ENCODE measurements at places on chromosomes 4 and X.

DNA sequence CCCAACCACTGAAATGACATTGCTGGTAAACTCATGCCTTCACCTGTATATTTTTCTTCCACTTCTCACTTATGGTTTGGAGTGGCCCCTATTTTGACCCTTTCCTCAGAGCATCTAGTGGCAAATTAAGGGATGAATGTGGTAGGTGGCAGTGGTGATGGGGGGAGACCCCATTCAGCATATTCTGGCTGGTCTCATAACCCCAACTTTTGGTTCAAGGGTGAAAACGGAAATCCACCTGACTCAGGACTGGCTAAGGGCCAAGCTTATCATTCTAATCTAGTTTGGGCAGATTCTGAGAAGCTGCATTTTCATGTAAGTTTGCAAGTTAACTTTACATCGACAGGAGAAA lies 47.0 kb upstream of the NSUN7 start:
- DNase-seq = no peak

DNA sequence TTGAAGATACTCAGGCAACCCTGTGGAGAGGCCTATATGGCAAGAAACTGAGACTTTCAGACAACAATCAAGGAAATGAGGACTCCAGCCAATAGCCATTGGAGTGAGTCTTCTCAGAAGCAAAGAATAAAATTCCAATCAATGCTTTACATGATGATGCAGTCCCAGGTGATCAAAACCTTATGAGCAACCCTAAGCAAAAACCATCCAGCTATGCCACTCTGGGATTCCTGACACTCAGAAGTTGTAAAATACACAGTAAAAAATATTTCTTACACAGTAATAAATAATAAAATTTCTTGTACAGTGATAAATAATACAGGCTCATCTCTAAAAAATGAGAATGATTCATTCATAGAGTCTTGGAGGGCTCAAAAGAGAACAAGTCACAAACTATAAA lies 150.6 kb downstream of the IL15 start:
- DNase-seq = no peak

GRCh38 chrX:134694333-134695322 lies 36.4 kb upstream of the PLAC1 start:
- no peak for DNase-seq

DNA sequence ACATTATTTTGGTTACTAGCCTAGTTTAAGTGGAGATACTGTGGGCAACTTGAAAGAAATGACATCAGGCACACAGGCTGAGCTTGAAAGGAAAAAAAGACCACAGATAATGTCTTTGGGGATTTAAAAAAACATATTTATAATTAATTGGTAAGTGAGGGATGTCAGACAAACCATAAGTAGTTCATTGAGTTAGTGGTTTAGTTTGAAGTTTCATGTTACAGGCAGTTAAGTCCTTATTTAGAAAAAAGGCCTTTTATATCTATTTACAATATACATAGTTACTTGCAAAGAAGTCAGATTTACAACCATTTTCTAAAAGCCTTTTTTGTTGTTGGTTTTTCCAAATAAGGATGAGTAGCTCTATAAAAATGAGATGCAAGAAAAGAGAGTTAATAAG lies 89.2 kb downstream of the CDS1 start:
- no peak for DNase-seq

- DNase-seq = no peak
These were observed 93.3 kb downstream of the CPZ start for GRCh38 chr4:8685831-8686230.

DNA sequence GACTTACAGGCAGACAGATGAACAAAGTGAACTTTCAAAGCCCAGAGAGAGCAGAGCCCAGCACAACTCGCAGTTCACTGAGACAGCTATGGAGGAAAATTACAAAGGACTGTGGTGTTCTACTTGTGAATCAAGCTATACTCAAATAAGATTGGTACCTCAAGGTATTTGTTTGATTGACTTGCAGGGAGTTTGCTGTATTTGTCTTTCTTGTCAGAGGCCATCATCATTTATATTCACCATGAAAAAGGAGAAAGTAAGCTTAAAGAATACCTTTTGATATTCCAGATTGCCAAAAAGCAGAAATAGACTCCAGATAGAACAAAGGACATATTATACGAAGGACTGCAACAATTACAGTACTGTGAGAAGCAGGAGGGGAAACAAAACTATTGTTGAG lies 1047.9 kb downstream of the RPA4 start:
- no peak for DNase-seq

DNA sequence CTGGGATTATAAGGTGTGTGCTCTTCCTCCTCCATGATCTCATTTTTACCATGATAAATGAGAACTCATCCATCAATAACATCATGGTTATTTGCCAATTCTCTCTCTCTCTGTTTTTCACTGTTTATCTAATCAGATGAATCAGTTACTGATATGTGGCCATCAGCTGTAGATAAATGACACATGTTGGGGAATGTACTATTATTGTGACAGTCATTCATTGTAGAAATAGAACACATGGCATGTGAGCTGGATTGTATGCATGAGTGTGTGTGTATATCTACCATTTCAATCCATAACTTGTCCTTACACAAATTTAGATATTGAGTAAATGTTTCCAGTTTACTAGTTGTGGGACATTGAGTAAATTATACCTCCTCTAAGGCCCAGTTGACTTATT lies 53.0 kb downstream of the OSTC start:
- no peak for DNase-seq

- DNase-seq = no peak
These were observed 83.3 kb downstream of the SNCA start for GRCh38 chr4:89753601-89754066.

GRCh38 chr4:68651932-68652331 lies 18.5 kb downstream of the UGT2B15 start:
- no peak for DNase-seq

- no peak for DNase-seq
These were observed at the start of gene SYTL4 for GRCh38 chrX:100731441-100732281. Gene SYTL4, minus strand, starts transcription at chrX:100732121. Its CDS starts 30,084 bp downstream, at chrX:100702037.

- no peak for DNase-seq
These were observed 116.6 kb downstream of the CPZ start for GRCh38 chr4:8709050-8709728.

GRCh38 chr4:103150677-103151076 lies 47.5 kb downstream of the CENPE start:
- DNase-seq = no peak

- DNase-seq = no peak
These were observed 55.1 kb upstream of the BCOR start for GRCh38 chrX:40152741-40153344.

- no peak for DNase-seq
These were observed 125.9 kb upstream of the ARX start for GRCh38 chrX:25141684-25142083.

DNA sequence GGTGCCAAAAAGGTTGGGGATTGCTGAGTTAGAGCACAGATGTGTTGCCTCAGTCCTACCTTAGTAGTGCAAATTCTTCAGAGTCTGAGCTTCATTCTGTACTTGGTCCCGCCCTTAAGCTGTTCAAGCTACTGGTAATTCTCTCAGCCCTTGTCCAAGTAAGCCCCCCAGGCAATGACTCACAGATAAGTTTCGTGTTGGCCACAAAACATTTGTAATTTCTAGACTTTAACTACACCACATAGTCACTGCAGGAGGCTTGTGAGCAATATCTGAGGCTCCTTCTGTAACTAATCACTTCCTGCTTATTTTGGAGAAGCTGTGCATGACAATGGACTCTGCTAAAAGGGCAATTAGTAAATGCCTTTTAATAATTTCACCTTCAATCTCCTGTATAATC lies 1420.5 kb downstream of the PCDH7 start:
- no peak for DNase-seq

DNA sequence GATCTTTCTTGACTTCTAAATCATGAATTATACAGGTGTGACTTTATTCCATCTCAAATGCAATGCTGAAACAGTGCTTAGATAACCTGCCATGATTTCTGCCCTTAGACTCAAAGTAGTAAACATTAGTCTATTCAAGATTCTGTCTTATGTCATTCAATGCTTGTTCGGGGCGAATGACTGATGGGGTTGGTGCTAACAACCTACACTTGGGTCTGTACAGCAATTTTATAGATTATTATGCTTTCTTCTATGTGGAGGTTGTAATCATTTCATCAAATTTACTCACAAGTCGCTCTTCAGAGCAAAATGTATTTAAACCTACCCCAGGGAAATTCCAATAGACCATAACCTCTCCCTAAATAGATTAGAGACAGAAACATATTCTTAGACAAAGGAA lies 1021.5 kb upstream of the GRID2 start:
- DNase-seq = no peak

GRCh38 chr4:29966386-29966785 lies 753.8 kb upstream of the PCDH7 start:
- peak; percentile 88 for DNase-seq

- DNase-seq = no peak
These were observed 3.1 kb upstream of the L1CAM start for GRCh38 chrX:153889123-153889522.

DNA sequence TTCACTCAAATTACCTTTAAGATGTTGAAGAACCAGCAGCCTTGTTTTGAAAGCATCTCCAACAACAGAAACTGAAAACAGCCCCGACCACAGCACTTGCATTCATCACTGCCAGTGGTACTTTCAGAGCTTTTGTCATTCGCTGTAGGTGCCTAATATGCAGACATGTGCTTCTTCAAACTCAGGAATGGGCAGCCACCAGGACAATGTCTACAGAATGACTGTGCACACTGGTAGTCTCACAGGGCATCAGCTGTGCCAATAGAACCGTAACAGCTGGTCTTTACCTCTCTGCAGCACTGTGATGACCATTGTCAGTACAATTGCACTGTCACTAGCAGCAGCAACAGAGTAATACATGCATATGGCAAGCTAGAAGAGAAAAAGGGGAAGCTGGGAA lies 1149.7 kb downstream of the STPG2 start:
- DNase-seq = no peak

GRCh38 chrX:3052860-3053259 lies 11.6 kb downstream of the ARSF start:
- DNase-seq = no peak

- no peak for DNase-seq
These were observed 15.9 kb downstream of the SPACA5 start for GRCh38 chrX:48022738-48023137.

DNA sequence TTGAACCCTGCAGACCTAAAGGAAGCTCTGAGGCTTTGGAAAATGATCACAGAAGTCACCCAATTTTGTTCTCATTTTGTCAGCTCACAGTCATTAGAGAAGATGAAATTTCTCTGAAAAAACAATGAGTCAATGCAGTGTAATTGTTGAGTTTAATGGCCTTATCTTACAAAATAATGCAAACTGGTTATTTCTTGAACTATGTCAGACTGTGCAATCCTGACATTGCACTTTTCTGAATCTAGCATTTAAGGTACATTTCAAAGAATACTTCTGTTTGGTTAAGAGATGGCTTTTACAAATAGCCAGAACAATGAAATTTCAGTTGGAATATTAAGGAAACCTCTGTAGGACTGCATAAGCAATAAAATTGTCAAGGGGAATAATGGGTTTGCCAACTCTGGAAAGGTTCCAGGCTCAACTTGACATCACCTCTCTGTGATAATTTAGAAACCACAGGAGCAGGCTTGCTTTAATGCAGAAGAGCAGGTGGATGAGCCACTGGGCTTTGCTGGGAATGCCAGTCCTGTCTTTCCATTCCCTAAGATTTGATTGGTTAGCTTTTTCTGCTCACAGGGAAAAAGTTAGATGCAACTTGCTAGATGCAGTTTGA lies 222.8 kb downstream of the FRMPD4 start:
- no peak for DNase-seq

GRCh38 chr4:80142394-80143306 lies 54.7 kb upstream of the PRDM8 start:
- DNase-seq = no peak
